ENCODE measurements at places on chromosomes 13 and 19.

DNA sequence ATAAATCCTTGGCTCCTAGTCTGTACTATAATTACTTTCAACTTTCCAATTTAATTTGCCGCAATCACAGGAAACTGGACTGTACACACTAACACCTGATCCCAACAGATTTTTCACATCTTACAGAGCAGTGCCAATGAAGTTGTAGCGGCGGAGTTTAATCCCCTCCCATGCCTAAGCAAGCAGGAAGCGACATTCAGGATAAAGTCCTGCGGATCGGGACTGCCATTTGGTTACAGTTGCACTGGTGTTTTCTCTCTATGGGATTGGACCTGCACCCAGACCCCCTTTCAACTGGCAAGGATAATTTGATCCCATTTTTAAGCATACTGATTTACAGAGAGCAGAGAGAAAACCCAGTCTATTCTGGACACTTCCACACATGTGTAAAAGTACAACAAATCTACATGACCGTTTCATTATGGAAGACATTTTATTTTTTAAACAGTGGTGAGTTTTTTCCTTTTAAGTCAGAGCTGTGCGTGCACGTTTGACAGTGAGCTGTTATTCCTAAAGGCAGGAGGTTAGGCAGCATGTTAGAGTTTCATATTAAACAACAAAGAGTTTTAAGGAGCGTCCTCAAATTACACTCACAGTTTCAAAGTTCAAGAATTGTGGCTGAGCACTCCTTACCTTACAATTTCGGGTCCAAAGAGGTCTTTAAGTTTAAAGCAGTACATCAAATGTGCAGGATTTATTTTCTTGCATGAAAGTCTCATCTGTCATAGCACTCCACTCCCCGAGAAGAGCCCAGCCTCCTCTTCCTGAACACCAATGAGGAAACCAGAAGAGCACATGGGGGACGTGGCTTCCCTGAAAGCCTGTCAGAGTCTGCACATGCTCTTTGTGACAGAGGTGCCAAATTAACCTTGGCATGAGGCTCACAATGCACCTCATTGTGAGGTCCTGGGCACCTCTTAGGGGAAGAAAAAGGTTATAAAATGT lies 141.6 kb upstream of the RFC3 start:
- DNase-seq, result peak; percentile 91

DNA sequence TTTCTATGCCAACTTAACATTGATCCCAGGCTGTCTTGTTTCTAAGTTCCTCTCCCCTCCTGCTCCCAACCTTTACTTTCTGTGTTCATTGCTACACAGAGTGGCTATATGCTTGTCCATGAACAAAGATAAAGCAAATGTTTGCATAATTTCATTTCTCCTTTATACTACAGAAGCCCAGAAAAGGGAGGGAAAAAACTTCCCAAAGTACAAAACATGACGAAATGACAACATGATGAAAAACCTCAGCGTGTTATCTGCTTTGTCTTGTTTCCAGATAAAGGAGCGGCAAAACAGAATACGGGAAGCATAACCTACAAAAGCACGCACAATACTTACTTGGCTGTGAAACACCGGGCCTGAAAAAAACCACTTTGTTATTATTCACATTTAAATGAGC lies 336.8 kb downstream of the DNAJC15 start:
- no peak for DNase-seq

DNA sequence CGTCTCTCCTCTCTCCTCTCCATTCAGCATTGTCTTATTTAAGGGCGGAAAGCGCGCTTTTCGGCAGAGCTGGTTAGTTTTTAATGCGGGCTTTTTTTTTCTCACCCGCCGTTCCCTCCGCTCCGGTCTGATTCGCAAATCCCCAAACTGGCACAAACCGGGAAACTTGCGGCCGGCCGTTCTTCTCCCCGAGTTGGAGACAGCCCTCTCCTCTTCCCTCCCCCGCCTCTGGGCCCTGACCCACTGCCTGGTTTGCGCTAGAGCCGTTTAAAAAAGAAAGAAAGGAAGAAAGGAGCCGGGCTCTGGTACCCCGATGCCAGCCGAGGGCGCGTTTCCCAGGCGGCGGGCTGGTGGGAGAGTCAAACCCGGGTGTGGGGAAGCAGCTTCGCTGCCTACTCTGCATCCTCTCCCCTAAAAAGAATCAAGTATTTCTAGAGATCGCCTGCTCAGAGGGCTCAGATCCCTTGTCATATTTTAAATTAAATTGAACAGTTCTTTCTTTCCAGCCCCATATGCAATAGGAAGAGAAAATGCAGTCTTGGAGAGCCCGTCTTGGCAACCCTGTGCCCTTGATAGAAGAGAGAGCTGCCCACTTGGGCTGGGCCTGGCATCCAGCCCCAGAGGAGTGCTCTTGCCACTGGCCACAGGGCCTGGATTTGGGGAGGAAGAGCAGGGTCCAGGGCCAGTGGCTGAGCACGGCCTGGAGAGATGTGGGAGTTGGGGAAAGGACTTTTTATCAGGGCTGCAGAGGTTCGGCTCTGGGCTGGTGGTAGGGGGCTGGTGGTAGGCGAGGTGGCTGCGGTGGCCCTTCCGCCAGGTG lies 19.0 kb downstream of the NFIX start:
- DNase-seq, result no peak

GRCh38 chr13:97348569-97349100 lies 85.3 kb upstream of the RAP2A start:
- DNase-seq, result no peak

DNA sequence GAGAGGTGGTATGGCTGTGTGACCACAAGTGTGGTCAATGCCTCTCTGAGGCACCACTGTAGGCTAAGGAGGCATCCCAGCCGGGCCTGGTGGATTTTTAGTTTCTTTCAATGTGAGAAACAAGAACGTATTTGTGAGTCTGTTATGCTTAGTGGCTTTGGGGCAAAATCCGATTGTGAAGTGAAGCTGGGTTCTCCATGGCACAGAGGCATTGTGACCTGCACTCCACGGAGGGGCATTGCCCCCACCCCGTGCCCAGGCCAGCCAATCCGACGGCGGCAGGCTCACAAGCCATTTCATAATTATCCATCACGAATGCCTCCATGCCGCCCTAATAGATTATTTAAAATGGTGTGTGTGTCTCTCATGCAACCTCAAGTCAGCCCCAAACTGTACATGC lies 151.6 kb downstream of the ZNF536 start:
- DNase-seq, result no peak

- no peak for DNase-seq
Observed at GRCh38 chr13:113390874-113391497, 27.1 kb upstream of the GRTP1 start.

GRCh38 chr13:43804461-43805070 lies 17.8 kb upstream of the ENOX1 start:
- peak; percentile 83 for DNase-seq

GRCh38 chr13:98097749-98098148 lies 45.1 kb upstream of the FARP1 start:
- no peak for DNase-seq

- no peak for DNase-seq
Observed at GRCh38 chr19:35414442-35414841, 33.6 kb upstream of the FFAR2 start.

GRCh38 chr13:52686376-52686775 lies 33.7 kb downstream of the SUGT1 start:
- no peak for DNase-seq

DNA sequence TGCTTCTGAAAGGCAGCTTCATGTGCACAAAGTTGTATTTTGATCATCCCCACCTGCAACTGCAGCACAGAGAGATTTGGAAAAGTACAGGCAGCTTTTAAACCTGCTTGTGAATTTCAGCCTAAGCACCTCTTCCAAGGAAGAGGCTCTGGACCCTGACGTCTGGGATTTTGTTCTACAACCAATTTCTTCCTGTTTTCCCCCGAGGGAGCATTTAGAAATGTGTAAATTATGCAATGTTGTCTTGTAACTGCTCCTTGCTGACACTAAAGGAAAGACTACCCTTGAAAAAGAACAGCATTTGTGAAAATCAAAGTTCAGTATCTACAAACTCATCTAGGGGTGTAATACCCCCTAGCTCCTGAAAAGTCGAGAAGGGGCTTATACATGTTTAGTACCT lies 15.4 kb downstream of the MED26 start:
- DNase-seq, result no peak

GRCh38 chr13:37306778-37307544 lies 201.5 kb upstream of the CSNK1A1L start:
- DNase-seq, result no peak

- no peak for DNase-seq
Observed at GRCh38 chr19:46082728-46083050, 41.8 kb downstream of the IGFL3 start.

DNA sequence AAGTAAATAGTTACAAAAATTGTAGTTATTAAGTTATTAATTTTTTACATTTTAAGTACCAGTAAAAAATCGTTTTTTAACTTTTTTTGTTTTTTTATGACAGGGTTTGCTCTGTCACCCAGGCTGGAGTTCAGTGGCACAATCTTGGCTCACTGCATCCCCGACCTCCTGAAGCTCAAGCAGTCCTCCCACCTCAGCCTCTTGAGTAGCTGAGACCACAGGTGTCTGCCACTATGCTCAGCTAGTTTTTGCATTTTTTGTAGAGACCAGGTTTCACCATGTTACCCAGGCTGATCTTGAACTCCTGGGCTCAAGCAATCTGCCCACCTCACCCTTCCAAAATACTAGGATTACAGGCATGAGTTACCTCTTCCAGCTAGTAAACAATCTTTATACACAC lies 477.9 kb upstream of the MIR17HG start:
- DNase-seq, result no peak

- DNase-seq, result no peak
Observed at GRCh38 chr13:59301174-59301567, 862.6 kb downstream of the DIAPH3 start.

- no peak for DNase-seq
Observed at GRCh38 chr19:51686171-51686570, 7.0 kb upstream of the SPACA6 start.

- no peak for DNase-seq
Observed at GRCh38 chr19:9640956-9641355, 19.9 kb upstream of the ZNF561 start.

DNA sequence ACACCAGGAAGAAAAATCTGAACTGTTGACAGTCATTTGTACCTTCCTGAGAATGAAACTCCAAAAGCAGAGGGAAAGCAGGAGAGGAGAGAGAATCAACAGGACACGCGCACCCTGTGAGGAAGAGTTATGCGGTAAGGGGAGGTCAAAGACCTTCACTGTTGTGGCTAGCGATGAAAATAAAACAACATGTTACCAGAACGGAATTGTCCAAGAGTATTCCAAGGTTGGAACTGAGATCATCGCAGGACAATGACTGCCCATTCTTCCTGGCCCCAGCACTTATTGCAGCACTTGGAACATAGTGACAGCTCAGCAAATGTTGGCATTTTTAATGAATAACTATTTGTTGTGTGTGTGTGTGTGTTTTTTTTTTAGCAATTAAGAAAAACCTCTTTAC lies 176.0 kb upstream of the TSC22D1 start:
- no peak for DNase-seq

DNA sequence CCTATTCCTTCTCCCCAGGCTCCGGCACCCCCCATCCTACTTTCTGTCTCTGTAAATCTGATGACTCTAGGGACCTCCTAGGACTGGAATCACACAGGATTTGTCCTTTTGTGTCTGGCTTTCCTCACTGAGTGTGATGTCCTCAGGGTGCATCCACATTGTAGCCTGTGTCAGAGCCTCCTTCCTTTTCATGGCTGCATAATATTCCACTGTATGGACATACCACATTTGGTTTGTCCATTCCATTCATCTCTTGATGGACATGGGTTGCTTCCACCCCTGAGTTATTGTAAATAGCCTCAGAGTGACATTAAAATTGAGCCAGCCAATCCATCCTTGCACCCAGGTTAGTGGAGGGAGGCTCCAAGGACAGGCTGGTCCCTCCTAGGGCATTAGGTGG lies 22.8 kb upstream of the NMRK2 start:
- DNase-seq, result no peak

GRCh38 chr19:372306-372890 lies 27.8 kb upstream of the MIER2 start:
- DNase-seq, result peak; percentile 11

- no peak for DNase-seq
Observed at GRCh38 chr19:31783592-31783991, 434.4 kb upstream of the TSHZ3 start.

- DNase-seq, result no peak
Observed at GRCh38 chr13:21901336-21901735, 230.5 kb downstream of the FGF9 start.

DNA sequence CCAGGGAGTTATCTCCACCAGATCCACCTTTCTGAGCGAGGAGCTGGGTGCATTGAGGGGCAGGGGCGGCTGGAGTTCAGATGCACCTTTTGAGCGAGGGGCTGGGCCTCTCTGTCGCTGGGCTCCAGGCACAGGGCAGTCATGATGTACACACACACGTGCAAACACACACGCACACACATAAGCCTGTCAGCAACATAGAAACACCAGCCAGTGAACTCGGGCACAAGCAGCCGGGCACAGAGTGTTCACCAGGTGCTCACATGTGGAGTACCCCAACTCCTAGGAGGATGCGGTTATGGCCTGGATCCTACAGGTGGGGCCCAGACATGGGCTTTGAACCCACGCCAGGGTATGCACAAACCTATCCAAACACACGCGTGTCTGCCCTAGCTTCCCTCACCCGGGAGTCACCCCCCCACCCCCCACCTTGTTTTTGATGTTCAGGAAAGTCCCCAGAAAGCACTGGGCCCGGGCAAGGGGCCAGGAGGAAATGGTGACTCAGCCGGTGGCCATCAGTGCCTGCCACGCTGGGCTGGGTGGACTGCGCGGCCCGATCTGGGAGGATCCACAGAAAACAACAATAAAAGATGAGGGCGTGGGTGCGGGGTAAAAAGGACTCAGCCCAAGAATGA lies 13.3 kb downstream of the ARRDC2 start:
- DNase-seq, result peak; percentile 44

DNA sequence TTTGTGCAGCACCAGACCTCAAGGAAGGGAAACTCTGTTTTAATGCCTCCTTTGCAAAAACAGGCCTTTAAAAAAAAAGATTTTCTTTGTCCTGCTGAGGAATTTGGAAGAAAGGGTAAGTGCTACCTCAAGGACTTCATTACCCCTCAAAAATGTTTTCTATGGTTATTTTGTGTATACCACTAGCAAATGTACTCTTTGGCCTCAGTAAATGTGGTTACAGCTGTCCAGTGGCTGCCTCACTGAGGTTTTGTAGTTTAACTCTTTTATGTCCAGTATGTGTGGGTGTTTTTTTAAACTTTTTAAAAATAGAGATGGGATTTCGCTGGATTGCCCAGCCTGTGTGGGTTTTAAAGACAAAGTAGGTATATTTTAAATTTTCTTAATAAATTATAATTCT lies 42.2 kb upstream of the TSC22D1 start:
- no peak for DNase-seq

GRCh38 chr19:34145741-34146202 lies 26.5 kb upstream of the LSM14A start:
- peak; percentile 84 for DNase-seq

GRCh38 chr19:2767688-2768087 lies 15.4 kb downstream of the SGTA start:
- no peak for DNase-seq

Measured in Karpas-422 (cell line).